Pancreas (tissue), 10 donors: ENCODE measurements at places on chromosomes 2 and 18.

DNA sequence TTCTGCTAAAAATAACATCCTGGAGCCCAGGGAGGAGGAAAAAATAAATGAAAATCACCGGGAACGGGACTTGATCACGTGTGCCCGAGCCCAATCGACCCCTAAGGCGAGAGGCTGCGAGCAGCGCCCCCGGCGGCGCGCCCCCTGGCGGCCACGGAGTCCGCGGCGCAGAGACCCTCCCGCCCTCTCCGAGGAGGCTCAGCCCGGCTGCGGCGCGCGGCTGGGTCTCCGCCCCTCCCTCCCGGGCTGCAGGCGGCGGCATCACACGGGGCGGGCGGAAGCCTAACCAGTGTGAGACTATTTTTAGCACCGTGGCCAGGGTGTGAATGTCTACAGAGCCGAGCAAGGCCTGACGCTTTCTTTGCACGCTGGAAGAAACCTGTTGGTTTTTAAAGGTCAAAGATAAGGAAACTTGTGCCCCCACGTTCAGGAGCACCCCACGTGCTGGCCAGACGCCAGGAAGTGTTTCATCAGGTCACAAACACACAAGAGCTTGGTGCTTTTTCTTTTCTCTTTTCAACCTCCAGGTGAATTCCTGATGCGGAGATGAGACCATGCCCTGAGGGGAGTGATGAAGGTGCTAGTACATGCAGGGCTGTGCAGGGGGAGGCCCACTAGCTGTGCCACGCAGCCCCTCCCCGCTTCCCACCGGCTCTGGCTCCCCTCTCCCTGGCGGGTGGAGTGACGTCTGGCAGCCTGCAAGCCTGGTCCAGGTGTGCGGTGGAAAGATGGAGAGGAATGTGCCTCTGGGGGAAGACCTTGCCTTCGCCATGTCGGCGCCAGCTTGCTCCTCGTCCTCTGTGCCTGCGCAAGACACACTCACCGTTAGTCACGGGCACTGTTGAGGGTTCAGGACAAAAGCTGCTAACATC lies 35.3 kb upstream of the DNMT3A start:
- peak; percentile 87 for DNase-seq

DNA sequence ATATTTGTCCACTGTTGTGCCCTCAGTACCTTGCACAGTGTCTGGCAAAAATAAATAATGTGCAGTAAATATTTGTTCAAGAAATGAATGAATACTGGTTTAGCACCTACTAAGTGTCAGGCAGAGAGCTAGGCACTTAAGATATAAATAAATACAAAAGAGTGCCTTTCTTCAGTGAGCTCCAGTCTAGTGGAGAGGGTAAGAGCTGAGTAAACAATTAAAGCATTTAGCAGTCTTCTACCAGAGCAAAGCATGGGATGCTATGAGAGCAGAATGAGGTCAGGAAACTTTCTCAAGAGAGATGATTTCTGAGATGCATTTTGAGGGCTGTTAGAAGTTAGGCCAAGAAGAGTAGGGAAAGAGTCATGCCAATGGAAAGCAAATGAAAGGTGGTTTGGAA lies 314.7 kb downstream of the DSC3 start:
- DNase-seq, result no peak

DNA sequence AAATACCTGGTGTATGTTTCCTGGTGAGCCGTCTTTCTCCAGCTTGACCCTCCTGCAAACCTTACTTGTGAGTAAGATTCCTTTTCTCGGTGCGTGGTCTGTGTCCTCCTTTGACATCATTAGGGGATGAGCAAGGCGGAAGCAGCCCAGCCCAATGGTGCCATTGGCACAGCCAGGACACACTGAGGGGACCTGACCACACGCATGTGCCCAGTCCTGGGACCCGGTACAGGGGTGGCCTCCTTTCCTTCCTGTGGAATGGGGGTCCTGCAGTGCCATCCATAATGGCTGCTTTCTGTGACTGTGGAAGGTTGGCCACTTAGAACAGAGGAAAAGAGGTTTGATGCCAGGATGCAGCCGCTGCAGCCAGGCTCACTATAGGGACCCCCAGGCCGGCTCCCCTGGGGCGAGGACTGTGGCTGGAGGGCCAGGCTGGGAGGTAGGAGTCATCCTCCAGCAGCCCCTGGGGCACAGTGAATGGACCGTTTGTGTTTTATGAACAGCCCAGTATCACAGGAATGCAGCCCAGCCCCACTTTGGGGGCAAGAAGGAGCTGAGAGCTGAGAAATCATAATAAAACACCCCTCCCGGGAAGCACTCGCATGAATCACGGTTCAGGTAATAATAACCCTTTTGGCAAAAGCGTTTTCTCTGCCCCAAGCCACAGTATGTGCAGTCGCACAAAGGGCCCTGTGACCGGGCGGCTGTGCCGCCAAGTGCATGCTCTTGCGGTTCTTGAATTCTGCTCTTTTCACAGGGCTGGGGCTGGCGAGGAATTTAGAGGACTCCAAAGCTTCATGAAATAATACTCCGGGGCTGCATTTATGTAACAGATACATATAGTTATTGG lies 73.2 kb downstream of the ASB1 start:
- no peak for DNase-seq

DNA sequence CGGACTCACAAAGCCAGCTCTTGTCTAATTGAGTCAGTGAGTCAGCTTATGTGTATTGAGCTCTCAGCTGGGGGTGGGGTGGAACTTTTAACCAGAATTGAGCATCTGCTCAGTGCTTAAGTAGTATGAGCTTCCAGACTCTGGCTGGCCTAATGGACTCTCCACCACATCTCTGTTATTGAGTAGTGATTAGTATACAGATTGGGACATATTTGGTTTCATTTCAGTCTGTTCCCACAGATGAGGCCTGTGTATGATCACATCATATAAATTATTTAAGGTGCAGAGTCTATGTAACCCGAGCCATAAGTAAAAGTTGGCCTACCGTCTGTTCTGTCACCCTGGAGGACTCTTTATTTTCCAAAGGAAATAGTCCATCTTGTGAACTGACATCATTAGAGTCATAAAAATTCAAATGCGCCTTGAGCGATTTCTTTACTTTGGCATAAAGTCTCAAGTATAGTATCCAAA lies 152.1 kb downstream of the THSD7B start:
- no peak for DNase-seq

DNA sequence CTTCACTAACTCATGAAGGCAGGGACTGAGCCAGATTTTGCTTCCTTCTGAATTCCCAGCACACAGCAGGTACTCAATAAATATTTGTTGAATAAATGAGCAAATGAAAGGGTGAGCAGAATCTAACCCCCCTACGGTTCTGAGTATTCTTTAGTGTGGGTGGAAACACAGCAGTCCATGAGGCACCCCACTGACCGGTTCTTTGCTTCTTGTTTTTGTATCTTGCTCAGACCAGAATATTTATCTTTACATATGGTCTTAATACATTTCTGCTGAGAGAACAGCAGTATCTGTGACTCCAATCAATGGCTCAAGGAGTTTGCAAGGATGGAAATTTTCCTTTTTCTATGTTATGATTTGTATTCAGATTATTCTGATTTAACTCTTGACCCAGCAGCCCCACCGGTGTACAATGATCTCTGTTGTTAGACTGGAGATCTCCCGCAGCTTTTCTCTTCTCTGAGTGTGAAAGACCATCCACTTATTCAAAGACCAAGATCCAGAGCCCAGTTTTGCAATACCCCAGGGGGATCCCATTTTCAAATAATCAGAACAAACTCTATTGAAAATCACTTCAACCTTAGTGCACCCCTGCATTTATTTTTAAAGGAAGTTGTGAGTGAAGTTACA lies 506.5 kb upstream of the TNP1 start:
- DNase-seq, result no peak

GRCh38 chr2:172214252-172214651 lies 111.6 kb upstream of the DLX2 start:
- DNase-seq, result no peak

GRCh38 chr18:74063023-74063422 lies 84.6 kb downstream of the FBXO15 start:
- DNase-seq, result no peak

DNA sequence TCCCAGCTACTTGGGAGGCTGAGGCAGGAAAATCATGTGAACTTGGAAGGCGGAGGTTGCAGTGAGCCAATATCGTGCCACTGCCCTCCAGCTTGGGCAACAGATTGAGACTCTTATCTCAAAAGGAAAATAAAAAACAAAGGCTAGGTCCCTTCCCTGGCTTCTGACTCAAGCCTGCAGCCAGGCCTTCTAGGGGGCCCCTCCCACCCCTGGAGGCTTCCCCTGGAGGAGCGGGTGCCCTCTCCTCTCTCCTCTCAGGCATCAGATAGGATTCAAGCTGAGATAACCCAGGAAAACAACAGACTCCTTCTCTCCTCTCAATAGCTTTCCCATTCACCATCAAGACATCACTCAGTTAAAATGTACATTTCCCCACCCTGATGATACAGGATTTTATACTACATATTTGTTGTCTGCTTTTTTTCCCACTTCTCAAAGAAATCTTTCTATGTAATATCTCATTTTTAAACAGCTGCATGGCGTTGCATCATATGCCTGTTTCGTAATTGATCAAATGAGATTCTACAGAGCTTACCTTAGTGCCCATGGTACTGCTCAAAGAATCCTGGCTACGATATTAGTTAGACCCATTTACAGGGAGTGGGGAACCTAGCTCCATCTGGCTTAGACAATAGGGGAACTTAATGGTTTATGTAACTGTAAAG lies 20.6 kb upstream of the C2orf72 start:
- DNase-seq, result no peak

- DNase-seq, result no peak
Observed at GRCh38 chr2:218275371-218276072, 5.2 kb downstream of the PNKD start.

- DNase-seq, result no peak
Observed at GRCh38 chr2:190451561-190452176, 43.5 kb downstream of the MFSD6 start.

GRCh38 chr2:233418761-233419546 lies 64.7 kb downstream of the DGKD start:
- no peak for DNase-seq

GRCh38 chr2:48715042-48715899 lies 40.3 kb downstream of the LHCGR start:
- no peak for DNase-seq

GRCh38 chr2:219634171-219634940 lies 6.9 kb downstream of the SLC4A3 start:
- DNase-seq, result no peak

GRCh38 chr2:113057117-113057516 lies 1.9 kb upstream of the IL36RN start:
- no peak for DNase-seq

GRCh38 chr18:31557446-31557845 lies 34.2 kb upstream of the TTR start:
- no peak for DNase-seq

GRCh38 chr18:79634186-79634585 lies 45.4 kb upstream of the CTDP1 start:
- no peak for DNase-seq

GRCh38 chr2:105394951-105395611 lies 3.8 kb downstream of the FHL2 start:
- no peak for DNase-seq

- no peak for DNase-seq
Observed at GRCh38 chr2:144931960-144932359, 412.0 kb upstream of the ZEB2 start.

DNA sequence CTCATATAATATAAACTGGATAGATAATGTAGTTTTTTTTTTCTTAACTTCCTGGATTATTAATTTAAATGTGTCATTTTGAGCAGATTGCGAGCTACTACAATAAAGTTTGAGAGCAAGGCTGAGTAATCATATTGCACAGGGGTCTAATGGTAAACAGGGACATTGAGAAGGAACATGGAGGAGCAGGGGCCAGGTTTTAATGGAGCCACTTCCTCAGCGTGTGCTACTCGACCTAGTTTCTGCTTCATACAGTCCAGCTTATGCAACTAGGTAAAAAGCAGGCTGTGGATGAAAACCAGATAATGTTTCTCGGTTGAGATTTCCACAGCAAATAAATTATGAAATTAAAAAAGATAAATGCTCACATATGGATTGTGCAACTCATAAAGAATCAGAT lies 1915.7 kb upstream of the CELF4 start:
- no peak for DNase-seq

- DNase-seq, result no peak
Observed at GRCh38 chr2:165007161-165007744, 51.9 kb upstream of the SLC38A11 start.

DNA sequence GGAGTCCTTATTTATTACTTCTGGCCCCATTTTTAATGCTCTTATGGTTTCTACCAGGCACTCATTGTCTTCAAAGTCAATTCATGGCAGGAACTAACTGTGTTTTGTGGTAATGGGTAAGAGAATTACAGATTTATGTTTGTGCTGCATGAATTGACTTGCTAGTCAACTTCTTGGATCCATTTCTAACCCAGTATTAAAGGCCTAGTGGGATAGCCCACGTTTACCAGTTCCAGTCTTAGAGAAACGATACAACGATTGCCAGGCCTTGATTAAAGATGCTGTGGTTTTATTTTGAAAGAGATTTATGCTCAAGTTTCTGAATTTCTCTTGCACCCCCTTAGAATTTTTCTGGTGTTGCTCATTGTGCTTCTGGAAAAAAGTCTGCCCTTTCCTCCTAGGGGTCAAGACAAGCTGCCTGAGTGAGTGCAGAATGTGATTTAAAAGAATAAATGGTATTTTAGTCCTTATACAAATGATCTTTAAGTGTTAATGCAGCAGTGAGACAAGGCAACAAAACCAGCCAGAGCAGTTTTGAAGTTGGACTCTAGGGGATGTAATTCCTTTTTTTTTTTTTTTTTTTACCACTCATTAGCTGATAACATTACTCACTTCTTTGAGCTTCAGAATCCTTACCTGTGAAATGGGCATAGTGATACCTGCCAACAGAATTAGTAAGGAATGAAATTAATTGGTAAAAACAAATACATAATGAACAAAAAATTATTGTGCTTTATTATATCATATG lies 101.5 kb downstream of the ARHGAP15 start:
- no peak for DNase-seq

GRCh38 chr2:56030062-56030461 lies 106.5 kb upstream of the EFEMP1 start:
- no peak for DNase-seq

- no peak for DNase-seq
Observed at GRCh38 chr2:3472966-3473365, 46.4 kb downstream of the ADI1 start.
